ENCODE measurements at places on chromosomes 2 and 18.

DNA sequence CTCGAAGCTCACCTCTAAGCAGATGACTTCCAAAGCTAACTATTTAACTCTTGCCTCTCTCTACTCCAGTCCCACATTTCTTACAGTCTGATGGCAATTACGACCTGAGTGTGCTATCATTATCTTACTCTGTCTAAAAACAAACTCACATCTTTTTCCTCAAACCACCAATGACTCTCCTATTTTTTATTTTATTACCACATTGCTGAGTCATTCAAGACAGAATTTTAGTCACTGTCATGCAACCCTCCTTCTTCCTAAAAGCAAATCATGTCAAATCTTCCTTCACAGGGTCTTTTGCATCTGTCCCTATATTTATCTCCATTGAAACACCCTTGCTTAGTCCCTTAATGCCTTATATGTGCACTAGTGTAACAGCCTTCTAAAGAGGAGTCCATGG, 34.6 kb upstream of the C2orf15 start:
- no peak for DNase-seq

GRCh38 chr2:232372231-232373208, 6.0 kb upstream of the ALPP start:
- no peak for DNase-seq

GRCh38 chr2:223262946-223263345, 211.0 kb downstream of the KCNE4 start:
- DNase-seq, result no peak

- no peak for DNase-seq
Observed at GRCh38 chr2:70890469-70891065, 45.1 kb upstream of the ATP6V1B1 start.

- DNase-seq, result no peak
Observed at GRCh38 chr18:48013162-48013561, 82.7 kb upstream of the SMAD2 start.
